Stimulated activated CD4-positive, alpha-beta T cell treated with anti-CD3 and anti-CD28 coated beads, Interleukin-12 subunit alpha, Interleukin-12 subunit beta, amount 100 ng/mL, for 24 hours (primary cell): ENCODE measurements at places on chromosomes 6 and 20.

DNA sequence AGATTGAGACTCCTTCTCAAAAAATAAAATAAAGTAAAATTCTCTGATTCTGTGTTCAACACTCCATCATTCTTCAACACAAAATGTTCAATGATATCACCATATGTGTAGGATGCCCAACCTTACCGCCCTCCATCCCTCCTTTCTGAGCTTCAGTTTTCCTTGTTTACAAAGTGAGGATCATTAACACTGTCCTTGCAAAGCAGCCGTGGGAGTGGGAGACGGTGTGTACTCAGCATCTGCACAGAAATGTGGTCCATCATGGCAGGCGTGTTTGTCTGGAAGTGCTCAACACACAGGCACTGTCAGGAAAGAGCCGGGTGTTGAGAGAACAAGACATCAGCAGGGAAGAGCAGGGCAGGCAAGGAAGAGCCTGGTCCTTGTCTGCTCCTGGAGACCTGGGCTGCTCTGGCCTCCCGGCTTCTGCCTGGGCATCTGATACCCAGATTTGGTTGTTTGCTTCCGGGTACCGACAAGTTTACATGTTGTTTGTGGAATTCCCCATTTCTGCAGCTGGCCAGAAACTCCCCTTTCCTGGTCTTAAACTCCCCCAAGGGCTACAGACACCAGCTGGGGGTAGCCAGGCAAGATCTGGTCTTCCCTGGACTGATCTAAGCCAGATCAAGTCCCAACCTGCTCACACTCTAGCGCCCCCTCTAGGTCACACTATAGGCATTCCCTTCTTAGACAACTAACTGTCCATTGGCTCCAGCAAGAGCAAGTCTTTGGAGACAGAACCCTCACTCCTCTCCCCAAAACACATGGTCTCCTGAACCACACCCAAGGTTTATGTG is 26.7 kb upstream of the TTPAL start:
- DNase-seq = no peak

GRCh38 chr6:35569011-35569461 is 56.3 kb upstream of the TULP1 start:
- DNase-seq = peak; percentile 29

DNA sequence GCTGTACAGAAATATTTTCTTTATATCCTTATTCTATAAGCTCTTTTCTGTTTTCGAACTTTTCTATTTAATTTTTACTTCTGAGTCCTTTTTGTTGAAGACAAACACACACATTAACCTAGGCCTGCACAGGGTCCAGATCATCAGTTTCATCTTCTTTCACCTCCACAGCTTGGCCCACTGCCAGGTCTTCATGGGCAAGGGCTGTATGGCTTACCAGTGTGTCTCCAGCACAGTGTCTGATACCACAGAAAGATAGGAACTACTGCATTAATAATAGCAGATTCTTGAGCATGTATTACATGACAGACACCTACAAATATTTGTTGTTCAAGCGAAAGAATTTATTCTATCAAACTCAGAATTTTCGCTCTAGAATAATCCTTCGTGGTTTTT is 24.4 kb downstream of the QKI start:
- no peak for DNase-seq

- DNase-seq = no peak
Observed at GRCh38 chr6:40891686-40892085, 147.3 kb downstream of the UNC5CL start.

DNA sequence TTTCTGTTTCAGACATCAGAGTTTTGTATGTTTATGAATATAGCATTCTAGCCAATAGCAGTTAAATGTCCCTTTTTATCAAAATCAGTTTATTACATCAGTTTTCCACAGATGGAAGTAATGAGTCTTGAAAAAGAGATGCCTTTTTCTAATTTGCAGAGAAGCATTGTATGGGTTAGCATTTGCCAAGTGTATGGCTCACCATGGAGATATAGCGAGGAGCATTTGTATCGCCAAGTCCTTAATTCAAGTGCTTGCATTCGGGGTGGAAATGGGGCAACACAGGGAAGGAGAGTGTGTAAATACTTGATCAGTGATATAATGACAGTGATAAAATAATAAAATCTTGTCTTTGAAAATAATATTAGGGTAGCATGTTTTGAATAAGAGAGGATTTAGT is 42.9 kb downstream of the TXLNB start:
- DNase-seq = no peak

- no peak for DNase-seq
Observed at GRCh38 chr6:105587349-105588122, 184.7 kb upstream of the PREP start.

GRCh38 chr6:133837801-133838349 is 51.0 kb upstream of the TCF21 start:
- peak; percentile 14 for DNase-seq

GRCh38 chr6:101517632-101518031 is 124.1 kb downstream of the GRIK2 start:
- DNase-seq = no peak

GRCh38 chr6:106084989-106085691 is 996 bp upstream of the PRDM1 start:
- DNase-seq = no peak

DNA sequence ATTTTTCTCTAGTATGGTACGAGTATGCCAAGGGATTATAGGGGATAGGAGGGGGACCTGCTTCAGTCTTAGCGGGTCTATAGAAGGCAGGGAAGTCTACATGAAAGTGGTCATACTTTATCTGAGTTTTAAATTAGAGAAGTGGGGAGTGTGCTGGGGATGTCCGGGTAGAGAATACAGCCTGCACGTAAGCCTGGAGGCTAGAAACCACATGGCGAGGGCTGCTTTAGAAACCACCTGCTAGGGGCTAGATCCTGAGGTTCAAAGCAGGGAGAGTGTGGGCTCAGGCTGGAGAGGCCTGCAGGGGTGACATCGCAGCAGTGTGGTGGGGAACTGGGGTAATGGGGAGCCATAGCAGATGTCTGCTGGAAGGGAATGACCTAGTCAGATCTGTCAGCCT is 85.2 kb downstream of the VEGFA start:
- DNase-seq = no peak

DNA sequence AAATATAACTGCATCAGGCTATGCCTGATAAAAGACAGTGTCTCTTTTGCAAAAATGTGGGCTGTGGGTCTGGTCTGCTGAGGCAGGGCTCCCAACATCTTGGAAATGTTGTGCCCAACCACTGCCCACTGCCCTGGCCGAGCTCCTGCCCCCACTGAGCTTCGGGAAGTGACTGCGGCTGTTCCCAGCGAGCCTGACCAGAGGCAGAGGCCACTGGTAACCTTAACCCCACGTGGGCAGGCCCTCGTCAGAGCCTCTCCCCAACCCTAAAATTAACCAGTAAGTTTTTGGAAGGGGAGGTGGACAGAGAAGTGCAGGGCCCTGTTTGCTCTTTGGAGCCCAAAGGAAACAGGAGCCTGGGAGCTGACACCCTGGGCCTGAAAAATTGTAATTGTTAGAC is 225.9 kb downstream of the MAFB start:
- no peak for DNase-seq

GRCh38 chr6:67935976-67936477 is 699.1 kb upstream of the ADGRB3 start:
- no peak for DNase-seq

DNA sequence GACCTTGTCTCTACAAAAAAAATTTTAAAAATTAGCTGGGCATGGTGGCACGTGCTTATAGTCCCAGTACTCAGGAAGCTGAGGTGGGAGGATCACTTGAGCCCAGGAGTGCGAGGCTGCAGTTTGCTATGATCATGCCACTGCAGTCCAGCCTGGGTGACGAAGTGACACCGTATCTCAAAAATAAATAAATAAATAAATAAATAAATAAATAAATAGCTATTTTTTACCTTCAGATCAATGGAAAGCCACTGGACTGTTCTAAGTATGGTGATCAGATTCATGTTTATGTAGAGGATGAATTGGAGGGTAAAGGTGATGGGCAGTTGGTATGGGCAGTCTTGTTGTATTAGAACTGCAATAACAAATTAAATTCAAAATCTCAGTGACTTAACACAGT is 24.0 kb downstream of the DSTN start:
- DNase-seq = no peak

GRCh38 chr6:129233458-129234134 is 350.7 kb downstream of the LAMA2 start:
- no peak for DNase-seq

DNA sequence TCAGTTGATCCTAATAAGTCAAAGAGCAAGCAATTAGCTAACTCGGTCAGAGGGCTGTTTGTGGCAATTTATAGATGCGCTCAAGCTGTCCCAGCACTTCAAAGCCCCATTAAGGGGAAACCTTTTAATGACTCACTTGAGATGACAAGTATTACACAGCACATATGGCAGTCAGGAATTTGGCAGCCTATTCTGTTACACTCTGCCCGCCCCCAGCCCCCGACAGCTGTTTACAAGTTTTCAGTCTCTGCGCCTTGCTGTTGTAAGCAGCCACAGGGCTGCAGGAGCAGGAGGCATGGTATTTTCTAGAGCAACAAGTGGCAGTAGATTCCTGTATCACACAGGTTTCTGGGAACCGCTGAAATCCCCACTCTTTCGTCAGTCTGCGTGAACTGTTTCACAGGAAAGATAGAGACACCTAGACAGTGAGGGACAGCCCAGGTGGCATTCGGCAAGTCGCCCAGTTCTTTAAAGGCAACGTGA is 263.0 kb downstream of the FOXC1 start:
- no peak for DNase-seq

- DNase-seq = peak; percentile 65
Observed at GRCh38 chr6:31541059-31541657, 645 bp downstream of the DDX39B start.

GRCh38 chr20:54190217-54190616 is 16.4 kb upstream of the CYP24A1 start:
- no peak for DNase-seq

DNA sequence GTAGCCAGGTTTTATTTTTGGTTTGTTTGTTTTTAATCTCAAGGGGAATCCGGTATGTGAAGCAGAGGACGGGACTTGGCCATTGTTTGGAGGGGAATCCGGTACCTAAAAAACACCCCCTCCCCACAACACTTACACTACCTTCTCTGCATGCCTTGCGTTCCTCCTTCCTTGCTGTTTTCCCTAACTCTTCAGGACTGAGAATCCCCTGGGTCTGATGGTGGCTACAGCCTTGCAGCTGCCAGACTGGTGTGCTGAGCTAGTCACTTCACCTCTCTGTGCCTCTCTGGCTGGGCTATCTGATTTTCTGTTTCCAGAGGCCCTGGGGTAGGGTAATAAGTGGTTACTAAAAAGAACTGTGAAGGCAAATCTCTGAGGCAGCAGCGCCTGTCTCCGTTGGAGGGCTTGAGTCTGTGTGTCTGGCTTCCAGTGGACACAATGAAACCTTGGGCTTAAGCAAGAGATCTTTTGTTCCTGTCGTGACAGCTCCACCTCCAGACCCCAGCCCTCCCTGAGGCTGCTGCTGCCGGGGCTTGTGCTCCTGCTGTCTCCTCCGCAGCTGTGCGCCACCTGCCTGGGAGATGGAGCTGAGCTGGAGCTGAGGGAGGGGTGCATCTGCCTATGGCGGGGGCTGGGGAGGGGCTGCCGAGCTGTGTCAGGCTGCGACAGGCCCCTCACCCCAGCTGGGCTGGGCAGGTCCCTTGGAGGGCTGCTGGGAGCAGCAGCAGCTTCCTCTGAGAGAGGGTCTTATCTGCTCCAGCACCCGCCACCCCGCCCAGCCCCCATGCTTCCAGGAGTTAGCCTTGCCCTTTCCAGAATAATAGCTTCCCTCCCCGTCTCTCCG is 65.8 kb upstream of the CCDC167 start:
- DNase-seq = no peak

DNA sequence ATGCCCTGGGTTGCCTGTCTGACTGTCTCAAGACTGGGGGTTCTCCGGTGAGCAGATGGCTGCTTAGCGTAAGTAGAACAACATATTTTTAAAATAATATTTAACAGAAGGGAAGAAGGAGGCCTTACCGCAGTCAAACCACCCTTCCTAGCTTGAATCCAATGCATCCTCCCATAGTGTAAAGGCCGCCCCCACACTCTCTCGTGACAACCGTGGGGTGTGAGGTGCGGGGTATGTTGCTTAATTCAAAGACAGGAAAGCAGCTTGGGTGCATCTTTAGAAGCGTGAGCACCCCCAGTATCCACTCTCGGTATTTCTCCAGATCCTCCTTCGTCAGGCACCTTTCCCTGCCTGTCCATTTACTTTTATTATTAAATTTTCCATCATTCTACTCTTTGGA is 501.2 kb upstream of the CDH4 start:
- no peak for DNase-seq

GRCh38 chr20:3659492-3660261 is 3.5 kb downstream of the GFRA4 start:
- no peak for DNase-seq

DNA sequence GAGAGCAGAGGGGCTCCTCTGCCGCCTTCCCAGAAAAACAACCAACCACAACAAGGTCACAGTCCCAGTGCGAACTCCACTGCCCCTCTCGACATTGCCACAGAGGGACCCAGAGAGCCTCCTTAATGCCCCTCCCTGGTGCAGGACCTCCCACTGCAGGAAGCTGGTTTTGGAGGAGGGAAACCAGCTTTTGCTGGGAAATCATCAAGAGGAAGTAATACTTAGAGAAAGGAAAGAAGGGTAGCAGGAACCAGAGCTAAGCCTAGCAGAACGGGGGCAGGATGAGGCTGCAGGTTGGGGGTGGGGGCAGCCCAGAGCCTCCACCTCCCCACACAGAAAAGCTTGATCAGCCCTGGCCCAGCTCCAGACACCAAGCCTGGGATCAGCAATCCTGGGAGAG is 37.7 kb upstream of the SIRPA start:
- no peak for DNase-seq

- no peak for DNase-seq
Observed at GRCh38 chr20:52534616-52535015, 343.0 kb upstream of the ZFP64 start.

DNA sequence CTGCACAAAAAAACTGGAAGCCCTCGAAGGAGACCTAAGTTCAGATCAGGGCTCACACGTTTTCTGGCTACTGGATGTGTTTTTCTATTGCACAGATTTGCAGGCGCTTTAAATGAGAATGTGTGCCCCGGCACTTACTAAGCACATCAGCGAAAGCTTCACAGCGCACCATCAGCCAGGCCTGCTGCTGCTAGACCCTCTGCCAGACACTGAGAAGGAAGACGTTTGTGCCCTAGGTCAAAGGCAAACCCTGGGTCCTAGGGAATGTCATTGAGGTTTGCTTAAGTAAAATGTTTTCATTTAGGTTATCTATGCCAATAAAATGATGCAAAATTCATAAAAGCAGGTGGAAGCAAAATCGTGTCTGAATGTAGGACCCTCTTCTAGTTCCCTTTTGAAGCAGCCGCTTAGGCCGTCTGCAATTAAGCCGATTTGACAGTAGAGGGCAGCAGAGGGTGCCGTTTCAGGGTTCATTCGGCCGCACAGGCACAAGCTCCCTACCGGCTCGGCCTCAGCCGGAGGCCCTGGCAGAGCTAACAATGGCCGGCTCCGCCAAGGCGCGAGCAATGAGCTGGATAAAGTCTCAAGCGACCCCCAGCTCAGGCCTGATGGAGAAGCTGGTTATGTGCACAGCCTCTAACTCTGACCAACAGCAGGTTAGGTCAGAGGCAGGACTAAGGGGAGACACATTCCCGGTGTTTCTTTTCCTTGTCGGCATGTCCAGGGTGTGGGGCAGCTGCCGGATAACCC is 107.2 kb upstream of the FOXA2 start:
- DNase-seq = peak; percentile 2

- DNase-seq = no peak
Observed at GRCh38 chr6:54846243-54846856, at the start of gene FAM83B. Gene FAM83B, plus strand, starts transcription at chr6:54846771. Its CDS starts 23,476 bp downstream, at chr6:54870247.
